ENCODE measurements at places on chromosomes 16 and 17. TPM values are rescaled to one million over a fixed set of nuclear protein-coding genes. Genes with fewer than 3 reads are reported as not detected.

GRCh38 chr16:9820476-9821246, 361.6 kb downstream of the GRIN2A start:
- H3K27ac ChIP-seq, result no peak overlapping the region

Gene MYO15B
- total RNA-seq, result 20.5 TPM

- peak overlapping the region; percentile 86 for H3K27ac ChIP-seq
- H3K4me3 ChIP-seq, result peak overlapping the region; percentile 95
- H3K36me3 ChIP-seq, result peaks cover 17% of the 10 kb centered on the region
- no peaks in the 10 kb centered on the region for H3K27me3 ChIP-seq
- DNase-seq, result peak; percentile 55
- H3K4me1 ChIP-seq, result peaks cover 38% of the 10 kb centered on the region
Observed at GRCh38 chr17:75152922-75153779, 1.2 kb downstream of the JPT1 start.

GRCh38 chr16:6512512-6512911, 820.1 kb upstream of the RBFOX1 start:
- no peak overlapping the region for H3K27ac ChIP-seq
- H3K4me3 ChIP-seq, result no peak overlapping the region
- H3K27me3 ChIP-seq, result no peaks in the 10 kb centered on the region
- H3K4me1 ChIP-seq, result no peaks in the 10 kb centered on the region
- no peak for DNase-seq

- no peak overlapping the region for H3K4me3 ChIP-seq
- peaks cover 7% of the 10 kb centered on the region for H3K4me1 ChIP-seq
- H3K27me3 ChIP-seq, result no peaks in the 10 kb centered on the region
- no peak for DNase-seq
Observed at GRCh38 chr17:28796062-28796461, 46.5 kb downstream of the FAM222B start.

Gene SSTR5
- total RNA-seq, result not detected

DNA sequence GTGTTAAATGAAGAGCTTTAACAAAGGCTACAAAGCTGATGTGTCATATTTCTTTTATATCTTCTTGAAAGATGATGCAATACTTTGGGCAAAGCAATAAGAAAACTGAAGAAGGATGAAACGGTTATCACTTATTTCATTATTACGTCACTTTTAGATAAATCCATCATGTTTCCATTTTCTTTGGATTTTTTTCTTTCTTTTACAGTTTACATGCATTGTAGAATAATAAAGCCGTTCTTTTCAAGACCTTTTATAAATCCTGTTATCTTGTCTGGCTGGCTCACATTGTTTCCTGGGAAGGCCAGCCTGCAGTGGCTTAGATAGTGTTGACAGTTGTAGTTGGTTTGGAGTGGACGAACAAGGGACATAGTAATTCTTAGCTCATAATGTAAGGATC, 28.9 kb downstream of the TANC2 start:
- H3K36me3 ChIP-seq, result no peaks in the 10 kb centered on the region
- no peak for DNase-seq
- no peak overlapping the region for H3K27ac ChIP-seq
- H3K27me3 ChIP-seq, result no peaks in the 10 kb centered on the region
- H3K4me3 ChIP-seq, result no peak overlapping the region

GRCh38 chr16:82011199-82011641, at the start of gene SDR42E1:
SDR42E1 (minus strand) TSS chr16:82011470; CDS start chr16:82000858, 10,612 bp downstream.
- peak within 1 kb of the TSS; percentile 84 for H3K27ac ChIP-seq
- H3K4me1 ChIP-seq, result peaks cover 19% of the 10 kb centered on the region
- peak; percentile 76 for DNase-seq
- H3K36me3 ChIP-seq, result peaks cover 30% of the 10 kb centered on the region

DNA sequence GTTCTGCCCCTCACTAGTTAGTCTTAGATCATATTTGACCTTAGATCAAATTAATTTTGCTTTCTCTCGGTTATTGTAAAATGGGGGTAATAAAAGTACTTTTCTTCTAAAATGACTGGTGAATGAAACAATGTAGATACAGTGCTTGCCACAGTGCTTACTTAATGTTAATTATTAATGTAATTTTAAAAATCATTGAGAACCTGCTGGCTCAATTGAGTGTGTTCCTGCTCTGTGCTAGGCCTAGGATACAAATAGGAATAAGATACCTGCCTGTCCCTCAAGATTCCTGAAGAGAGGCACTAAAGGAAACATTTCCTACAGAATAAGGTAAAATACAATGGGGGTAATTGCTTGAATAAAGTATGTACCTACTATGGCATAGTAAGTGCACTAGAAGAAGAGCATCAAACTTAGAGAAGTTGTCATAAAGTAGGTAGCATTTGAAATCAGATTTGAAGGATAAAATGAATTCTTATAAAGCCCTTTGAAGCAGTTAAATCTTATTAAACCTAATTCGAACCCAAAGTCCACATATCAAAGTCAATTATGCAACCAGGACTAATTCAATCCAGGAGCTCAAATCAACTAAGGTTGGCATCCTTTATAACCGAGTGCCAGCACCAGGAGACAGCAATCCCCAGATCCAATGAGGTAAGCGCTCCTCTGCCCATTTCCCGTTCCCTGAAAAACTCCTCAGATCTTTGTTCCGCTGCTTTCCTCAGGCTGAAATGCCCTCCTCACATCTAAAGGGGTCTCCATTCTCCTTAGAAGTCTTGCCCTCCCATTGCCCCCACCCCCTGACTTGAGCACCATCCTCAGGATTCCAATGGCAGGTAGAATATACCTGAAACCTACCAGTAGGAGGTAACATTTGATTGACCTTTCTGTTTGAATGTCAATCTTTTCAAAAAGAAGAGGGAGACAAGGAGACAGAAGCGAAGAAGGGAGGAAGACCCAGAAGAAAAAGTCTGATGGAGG, 2.4 kb upstream of the MED13 start:
- no peak overlapping the region for H3K4me3 ChIP-seq
- peaks cover 4% of the 10 kb centered on the region for H3K36me3 ChIP-seq
- no peak for DNase-seq
- H3K27me3 ChIP-seq, result no peaks in the 10 kb centered on the region

- DNase-seq, result peak; percentile 61
- no peak overlapping the region for H3K4me3 ChIP-seq
- H3K36me3 ChIP-seq, result peaks cover 10% of the 10 kb centered on the region
- H3K27ac ChIP-seq, result no peak overlapping the region
- peaks cover 2% of the 10 kb centered on the region for H3K4me1 ChIP-seq
- no peaks in the 10 kb centered on the region for H3K27me3 ChIP-seq
Observed at GRCh38 chr16:4682616-4683254, 10.6 kb upstream of the NUDT16L1 start.

Gene WDR81
- 7.3 TPM for total RNA-seq

Gene DNAH17
- total RNA-seq, result 0.29 TPM

Gene IRX6
- total RNA-seq, result not detected

DNA sequence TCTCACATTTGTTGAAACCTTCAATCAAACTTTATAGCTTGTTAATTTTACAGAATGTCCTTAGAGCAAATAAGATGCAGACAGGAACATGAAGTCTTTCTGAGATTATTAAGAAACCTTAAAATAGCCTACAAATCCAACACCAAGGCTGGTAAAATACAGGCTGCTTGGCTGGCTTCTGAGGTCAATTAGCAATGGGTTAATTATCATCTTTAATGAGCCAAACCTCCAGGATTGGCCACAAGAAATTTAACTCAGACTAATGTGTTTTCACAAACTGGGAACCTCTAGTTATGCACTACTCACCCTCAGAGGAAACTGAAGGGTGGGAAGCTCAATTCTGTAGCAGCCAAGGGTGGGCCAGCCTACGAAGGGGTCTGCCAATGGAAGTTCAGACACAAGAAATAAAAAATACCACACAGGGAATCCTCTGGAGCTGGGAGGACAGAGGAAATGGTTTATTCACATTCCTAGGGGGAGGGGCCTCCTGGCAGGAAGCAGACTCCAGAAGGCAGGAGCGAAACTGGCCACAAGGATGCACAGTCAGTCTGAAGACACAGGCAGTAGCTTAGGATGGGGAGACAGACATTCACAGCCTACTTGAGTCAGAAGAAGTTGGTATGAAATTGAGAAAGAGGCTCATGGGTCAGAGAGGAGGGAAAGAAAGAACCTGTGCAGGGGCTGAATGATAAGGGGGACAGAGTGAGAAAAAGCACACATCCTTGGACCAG, 36.1 kb downstream of the HIC1 start:
- H3K4me1 ChIP-seq, result peaks cover 59% of the 10 kb centered on the region
- H3K27ac ChIP-seq, result peak overlapping the region; percentile 9
- peaks cover 7% of the 10 kb centered on the region for H3K36me3 ChIP-seq

GRCh38 chr16:21274172-21274726, 3.8 kb downstream of the CRYM start:
- H3K4me3 ChIP-seq, result no peak overlapping the region
- no peaks in the 10 kb centered on the region for H3K36me3 ChIP-seq
- no peak overlapping the region for H3K27ac ChIP-seq
- peaks cover 34% of the 10 kb centered on the region for H3K27me3 ChIP-seq

- H3K36me3 ChIP-seq, result no peaks in the 10 kb centered on the region
- no peak overlapping the region for H3K4me3 ChIP-seq
- H3K27ac ChIP-seq, result no peak overlapping the region
- peaks cover 52% of the 10 kb centered on the region for H3K27me3 ChIP-seq
- H3K4me1 ChIP-seq, result peaks cover 17% of the 10 kb centered on the region
Observed at GRCh38 chr16:54280751-54281150, 5.8 kb downstream of the IRX3 start.

GRCh38 chr16:66948134-66948836, 12.8 kb upstream of the CES3 start:
- H3K4me1 ChIP-seq, result peaks cover 19% of the 10 kb centered on the region
- peaks cover 36% of the 10 kb centered on the region for H3K27me3 ChIP-seq
- DNase-seq, result no peak

- peaks cover 5% of the 10 kb centered on the region for H3K27me3 ChIP-seq
- H3K27ac ChIP-seq, result no peak overlapping the region
- H3K4me3 ChIP-seq, result no peak overlapping the region
- no peaks in the 10 kb centered on the region for H3K4me1 ChIP-seq
Observed at GRCh38 chr16:4946917-4947316, 10.0 kb upstream of the PPL start.

DNA sequence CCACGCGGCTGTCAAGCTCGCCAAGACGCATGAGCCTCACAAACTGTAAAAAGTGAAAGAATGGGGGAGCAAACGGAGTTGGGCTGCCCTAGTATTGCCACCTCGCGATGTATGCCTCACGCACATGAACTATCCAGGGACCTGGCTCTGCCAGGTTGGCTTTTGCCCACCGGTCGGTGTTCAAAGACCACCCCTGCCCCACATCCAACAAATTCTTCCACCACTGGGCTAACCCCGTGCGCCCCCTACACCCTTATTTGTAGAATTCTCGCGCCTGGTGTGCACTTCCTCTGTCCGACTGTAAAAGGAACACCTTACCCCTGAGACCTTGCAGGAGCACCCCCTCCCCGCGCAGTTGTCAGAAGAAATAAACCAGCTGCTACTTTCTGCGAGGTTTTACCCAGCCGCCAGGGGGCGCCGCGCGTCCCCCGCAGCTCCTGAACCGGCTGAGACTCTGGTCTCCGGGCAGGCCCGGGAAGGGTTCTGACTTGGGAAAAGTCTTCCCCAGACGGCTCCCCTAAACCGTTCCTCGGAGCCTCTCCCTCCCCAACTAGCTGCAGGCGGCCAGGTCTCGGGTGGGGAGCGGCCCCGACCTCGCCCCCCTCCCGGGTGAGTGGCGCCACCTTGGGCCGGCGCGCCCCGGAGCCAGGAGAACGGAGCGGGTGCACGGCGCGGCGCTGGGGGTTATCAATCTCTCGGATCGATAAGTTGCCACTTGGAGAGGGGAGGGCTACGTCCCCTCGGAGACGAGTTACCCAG, 1.7 kb upstream of the ZNF423 start:
- peaks cover 15% of the 10 kb centered on the region for H3K4me1 ChIP-seq
- DNase-seq, result peak; percentile 62
- peaks cover 31% of the 10 kb centered on the region for H3K27me3 ChIP-seq
- H3K36me3 ChIP-seq, result no peaks in the 10 kb centered on the region

GRCh38 chr16:56682703-56683397, 580 bp downstream of the MT1X start:
- no peaks in the 10 kb centered on the region for H3K27me3 ChIP-seq
- peaks cover 22% of the 10 kb centered on the region for H3K4me1 ChIP-seq
- H3K36me3 ChIP-seq, result peaks cover 10% of the 10 kb centered on the region

Gene HES7
- total RNA-seq, result 2.5 TPM

GRCh38 chr17:55577687-55578086, 66.4 kb upstream of the SMIM36 start:
- no peaks in the 10 kb centered on the region for H3K36me3 ChIP-seq
- H3K4me1 ChIP-seq, result peaks cover 34% of the 10 kb centered on the region
- no peak overlapping the region for H3K27ac ChIP-seq
- peak; percentile 74 for DNase-seq

Gene KRT20
- total RNA-seq, result not detected

Gene PIK3R5
- total RNA-seq, result 22.4 TPM

Gene CCNF
- total RNA-seq, result 54.7 TPM

DNA sequence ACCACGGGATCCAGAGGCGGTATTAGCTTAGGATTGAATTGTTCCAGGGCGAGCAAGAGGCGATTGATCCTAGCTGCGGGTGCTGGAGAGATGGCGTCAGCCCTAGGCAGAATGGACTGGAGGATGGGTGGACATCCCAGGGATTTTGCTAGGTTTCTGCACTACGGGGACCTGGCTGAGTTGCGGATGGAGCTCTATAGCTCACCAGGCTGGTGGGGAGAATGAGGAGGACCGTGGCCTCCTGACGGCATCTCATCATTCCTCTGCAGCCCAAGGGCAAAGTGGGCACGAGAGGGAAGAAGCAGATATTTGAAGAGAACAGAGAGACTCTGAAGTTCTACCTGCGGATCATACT, 614 bp downstream of the TMEM208 start:
- H3K36me3 ChIP-seq, result peaks cover 28% of the 10 kb centered on the region
- peak overlapping the region; percentile 95 for H3K27ac ChIP-seq
- H3K27me3 ChIP-seq, result no peaks in the 10 kb centered on the region
- H3K4me3 ChIP-seq, result peak overlapping the region; percentile 98
- peaks cover 48% of the 10 kb centered on the region for H3K4me1 ChIP-seq

DNA sequence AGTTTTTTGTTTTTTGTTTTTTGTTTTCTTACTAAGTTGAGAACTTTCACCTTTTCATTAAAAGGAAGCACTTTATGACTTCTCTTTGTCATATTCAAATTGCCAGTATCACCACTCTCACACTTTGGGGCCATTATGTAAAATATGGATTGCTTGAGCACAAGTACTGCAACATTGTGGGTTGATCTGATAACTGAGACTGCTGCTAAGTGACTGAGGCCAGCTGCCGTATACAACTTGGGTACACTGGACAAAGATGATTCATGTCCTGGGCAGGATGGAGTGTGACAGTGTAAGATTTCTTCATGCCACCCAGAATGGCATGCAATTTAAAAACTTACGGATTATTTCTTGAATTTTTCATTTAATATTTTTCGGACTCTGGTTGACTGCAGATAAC, 7.8 kb downstream of the TTC19 start:
- no peak overlapping the region for H3K4me3 ChIP-seq
- H3K27ac ChIP-seq, result no peak overlapping the region
- peaks cover 22% of the 10 kb centered on the region for H3K4me1 ChIP-seq
- DNase-seq, result peak; percentile 27
- H3K36me3 ChIP-seq, result peaks cover 66% of the 10 kb centered on the region
- no peaks in the 10 kb centered on the region for H3K27me3 ChIP-seq

Gene UTS2R
- not detected for total RNA-seq

All from activated CD4-positive, alpha-beta memory T cell treated with anti-CD3 and anti-CD28 coated beads for 36 hours (primary cell).